ENCODE measurements at places on chromosomes 5 and 9. TPM values are rescaled to one million over a fixed set of nuclear protein-coding genes. Genes with fewer than 3 reads are reported as not detected.

The C5orf34 gene
- total RNA-seq, result 6.4 TPM

The PDE8B gene
- not detected for total RNA-seq

The CCDC192 gene
- total RNA-seq, result not detected

The SLC45A2 gene
- total RNA-seq, result not detected

The PCDHGC5 gene
- total RNA-seq, result 0.42 TPM

The PTGES2 gene
- total RNA-seq, result 67.6 TPM

The GLE1 gene
- 36.6 TPM for total RNA-seq

The ADGRD2 gene
- total RNA-seq, result 0.07 TPM

The TMEM215 gene
- not detected for total RNA-seq
